Sigmoid colon (tissue), 7 donors: ENCODE measurements at places on chromosomes 2 and 18. TPM values are rescaled to one million over a fixed set of nuclear protein-coding genes. Genes with fewer than 3 reads are reported as not detected.

- no peak for DNase-seq
Measured at GRCh38 chr2:236876642-236877041, 209.0 kb upstream of the COPS8 start.

DNA sequence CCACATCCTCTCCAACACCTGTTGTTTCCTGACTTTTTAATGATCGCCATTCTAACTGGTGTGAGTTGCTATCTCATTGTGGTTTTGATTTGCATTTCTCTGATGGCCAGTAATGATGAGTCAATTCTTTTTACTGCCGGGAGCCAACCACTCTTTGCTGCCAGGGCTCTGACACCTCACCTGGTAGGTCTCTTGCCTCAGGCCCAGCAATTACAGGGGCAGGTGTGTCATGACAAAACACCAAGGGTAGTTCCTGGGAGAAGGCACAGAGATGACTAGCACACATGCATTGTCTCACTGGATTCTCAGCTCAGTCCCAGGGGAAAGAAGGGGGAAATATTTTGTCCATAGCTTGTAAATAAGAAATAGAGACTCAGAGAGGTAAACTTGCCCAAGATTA, 122.3 kb downstream of the CHST9 start:
- DNase-seq = no peak

DNA sequence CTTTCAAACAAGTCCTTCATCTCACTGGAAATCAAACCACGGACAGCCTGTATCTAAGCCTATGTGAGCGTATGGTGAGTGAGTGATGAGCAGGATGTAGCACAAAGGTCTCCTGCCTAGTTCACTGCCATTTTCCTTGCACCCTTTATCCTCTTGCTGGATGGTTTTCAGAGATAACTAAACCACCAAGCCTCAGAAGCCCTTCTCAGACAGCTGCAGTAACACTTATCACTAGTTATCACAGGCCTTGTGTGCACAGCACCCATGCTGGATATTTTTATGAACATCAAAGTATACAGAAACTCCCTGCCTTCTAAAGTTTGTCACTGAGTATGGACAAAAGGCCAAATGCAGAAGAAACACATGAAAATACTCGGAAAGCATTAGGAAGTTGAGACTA, 69.5 kb downstream of the C1D start:
- DNase-seq = no peak

DNA sequence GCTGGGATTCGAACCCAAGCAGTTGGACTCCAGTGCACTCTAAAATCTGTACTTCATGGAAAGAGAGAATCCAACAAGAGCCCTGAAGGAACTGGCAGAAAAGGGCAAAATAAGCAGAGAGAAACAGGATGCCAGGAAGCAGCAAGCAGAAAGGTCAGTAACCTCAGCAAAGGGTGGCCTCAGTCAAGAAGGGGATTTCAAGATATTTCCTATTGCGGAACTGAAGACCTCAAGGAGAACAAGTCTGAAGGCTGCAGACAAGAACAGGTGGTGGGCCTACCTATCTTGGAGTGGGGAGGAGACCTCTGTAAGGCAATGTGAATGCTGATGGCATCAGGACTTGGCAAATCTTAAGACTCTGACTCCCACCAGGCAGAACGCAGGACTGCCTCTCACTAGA, 20.1 kb upstream of the MREG start:
- DNase-seq = no peak

CD8B2 gene
- not detected for total RNA-seq

DNA sequence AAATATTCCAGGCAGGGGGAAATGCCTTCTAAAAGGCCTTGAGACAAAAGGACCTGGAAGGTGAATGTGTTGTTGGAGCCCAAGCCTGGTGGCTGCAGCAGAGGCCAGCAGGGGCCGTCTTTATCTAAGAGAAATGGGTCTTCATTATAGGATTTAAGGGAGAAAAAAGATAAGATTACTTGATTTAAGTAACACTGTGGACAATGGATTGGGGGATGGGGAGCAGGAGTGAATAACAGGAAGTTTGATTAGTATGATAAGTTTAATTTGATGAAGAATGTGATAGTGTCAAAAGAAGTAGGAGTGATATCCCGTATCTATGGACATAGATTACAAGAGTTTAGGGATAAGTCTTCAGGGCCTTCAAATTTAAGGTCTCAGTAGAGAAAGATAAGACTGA, 64.2 kb downstream of the WDR75 start:
- no peak for DNase-seq
